ENCODE measurements at places on chromosomes 2 and 18. TPM values are rescaled to one million over a fixed set of nuclear protein-coding genes. Genes with fewer than 3 reads are reported as not detected.

DNA sequence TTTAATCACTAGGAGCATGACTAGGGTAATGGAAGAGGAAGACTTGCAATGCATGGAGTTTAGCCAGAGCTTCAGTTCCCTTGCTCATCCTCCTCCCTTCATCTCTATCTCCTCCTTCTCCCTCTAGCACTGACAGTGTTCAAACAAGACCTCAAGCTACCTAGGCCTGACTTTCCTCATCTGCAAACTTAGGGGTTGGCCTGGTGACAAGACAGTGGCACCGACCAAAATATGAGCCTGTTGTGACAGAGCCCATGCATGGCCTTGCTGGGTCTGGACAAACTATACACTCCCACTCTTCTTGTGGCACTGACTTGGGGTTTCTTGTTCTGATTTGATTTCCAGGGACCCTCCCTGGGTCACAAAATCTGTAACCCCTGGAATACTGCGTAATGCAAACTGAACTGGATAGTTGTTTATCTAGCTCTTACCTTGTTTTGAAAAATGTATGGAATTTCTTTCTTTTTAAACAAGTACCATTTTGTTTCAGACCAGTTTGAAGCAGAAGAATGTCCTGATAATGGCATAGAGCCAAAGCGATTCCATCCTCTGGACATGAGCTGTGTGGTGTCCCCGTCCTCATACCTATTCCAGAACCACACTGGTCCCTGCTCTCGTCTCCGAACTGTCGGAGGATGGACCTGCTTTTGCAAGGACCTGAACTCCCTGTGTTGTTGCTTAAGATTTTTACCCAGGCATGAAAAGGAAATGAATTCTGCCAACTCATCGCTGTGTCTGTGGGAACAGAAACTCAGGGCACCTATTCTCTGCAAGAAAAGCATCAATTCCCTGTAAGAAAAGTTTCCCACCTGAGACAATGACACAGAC lies 33.4 kb upstream of the PPP4R1 start:
- no peak for DNase-seq

- DNase-seq = no peak
Observed at GRCh38 chr2:224378701-224379097, 23.2 kb downstream of the FAM124B start.

The PIKFYVE gene
- polyA plus RNA-seq = 10.5 TPM

DNA sequence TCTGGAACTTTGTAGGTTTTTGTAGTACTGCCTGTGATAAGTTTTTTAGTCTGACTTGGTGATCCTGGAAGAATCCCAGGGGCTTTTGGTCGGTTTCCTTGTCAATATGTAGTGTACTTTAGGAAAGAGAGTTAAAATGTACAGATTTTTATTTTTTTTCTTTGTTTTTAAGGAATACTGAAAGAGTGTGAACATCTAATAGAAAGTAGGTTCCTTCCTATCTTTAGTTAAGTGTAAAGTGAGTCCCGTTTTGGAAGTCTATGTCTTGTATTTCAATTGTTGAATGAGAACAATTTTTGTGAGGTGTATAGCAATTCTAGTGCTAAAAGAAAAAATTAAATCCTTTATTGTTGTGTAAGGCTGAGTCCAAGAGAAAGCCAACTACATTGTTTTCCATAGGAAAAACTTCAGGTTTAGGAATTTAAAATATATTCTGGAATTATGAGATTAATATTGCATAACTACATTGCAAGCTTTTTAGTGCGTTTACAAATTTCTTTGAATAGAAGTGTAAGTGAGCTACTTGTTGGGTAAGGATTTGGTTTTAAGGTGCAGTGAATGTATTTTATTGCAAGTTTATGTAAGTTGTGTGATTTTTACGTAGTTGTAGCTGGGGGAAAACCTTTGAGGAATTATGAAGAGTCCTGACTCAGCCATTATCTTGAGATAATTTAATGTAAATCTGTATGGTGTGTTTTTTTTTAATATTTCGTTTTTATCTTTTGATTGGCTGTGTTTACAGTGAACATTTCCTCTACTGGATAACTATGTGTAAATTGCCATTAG lies 1.7 kb downstream of the VAPA start:
- no peak for DNase-seq

GRCh38 chr2:238517209-238517608 lies 90.5 kb downstream of the ASB1 start:
- no peak for DNase-seq

- no peak for DNase-seq
Observed at GRCh38 chr18:24321071-24321470, 76.6 kb downstream of the OSBPL1A start.

The SLC30A3 gene
- not detected for polyA plus RNA-seq

The TEX261 gene
- 41.9 TPM for polyA plus RNA-seq

The PSTPIP2 gene
- 27.7 TPM for polyA plus RNA-seq

DNA sequence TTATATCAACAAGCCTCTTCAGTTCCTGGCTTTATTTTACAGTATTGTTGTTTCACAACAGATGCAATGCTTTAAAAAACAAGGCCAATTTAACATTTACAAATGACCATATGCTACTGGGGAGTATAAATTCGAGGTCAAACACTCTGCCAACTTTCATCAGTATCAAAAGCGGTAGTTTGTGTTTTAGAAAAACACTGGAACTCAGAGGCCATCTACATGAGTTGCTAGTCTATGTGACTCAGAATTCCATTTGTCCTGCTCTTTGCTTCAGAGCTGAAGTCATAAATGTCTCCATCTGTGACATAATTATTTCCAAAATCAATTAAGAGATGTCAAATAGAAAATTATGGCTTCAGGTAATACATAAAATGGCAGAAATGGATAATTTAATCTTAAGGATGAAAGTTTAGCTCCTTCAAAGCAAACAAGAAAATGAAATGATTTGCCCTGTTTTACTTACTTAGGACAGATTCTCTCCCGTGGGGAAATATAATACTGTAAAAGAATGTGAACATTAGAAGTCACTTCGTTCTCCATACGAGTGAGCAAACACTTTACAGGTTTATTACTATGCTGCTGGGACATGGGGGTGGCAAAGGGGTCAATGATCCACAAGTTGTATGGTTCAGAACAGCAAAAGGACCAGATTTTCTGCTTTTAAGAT lies 3.7 kb downstream of the MEX3C start:
- no peak for DNase-seq

- no peak for DNase-seq
Observed at GRCh38 chr18:36758623-36759022, 70.2 kb downstream of the TPGS2 start.

DNA sequence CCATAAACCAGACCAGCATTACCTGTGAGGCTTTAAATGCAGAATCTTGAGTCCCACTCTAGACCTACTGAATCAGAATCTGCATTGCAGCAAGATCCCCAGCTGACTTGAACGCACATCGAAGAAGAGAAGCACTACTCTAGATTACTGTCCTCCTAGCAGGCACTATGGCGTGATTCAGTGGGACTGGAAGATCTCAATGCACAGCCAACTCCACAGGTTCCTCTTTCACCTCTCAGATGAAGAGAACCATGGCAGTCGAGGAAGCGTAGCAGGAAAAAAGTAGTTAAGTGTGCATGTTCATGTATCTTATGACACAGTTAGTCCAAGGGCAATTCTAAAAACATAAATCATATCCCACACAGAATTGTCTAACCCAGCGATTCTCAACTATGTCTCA lies 97.4 kb downstream of the STK39 start:
- no peak for DNase-seq

DNA sequence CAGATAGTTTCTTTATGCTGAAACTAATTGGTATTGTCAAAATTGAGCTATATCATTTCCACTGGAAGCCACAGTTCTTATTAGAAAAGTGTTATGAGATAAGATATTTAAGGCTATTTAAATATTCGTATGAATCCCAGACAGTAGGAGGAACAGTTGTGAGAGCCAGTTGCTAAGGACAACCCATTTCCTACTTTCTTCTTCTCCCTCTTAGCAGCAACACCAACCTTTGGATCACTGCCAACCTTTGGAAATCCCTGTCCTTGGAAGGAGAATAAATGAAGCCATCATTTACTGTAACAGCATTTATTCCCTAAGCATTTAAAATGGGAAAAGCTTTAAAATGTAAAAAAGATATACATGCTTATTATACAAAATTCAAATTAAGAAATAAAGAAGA lies 85.8 kb downstream of the PLCL1 start:
- DNase-seq = no peak

The C2orf72 gene
- not detected for polyA plus RNA-seq

GRCh38 chr18:32450026-32450691 lies 20.5 kb downstream of the GAREM1 start:
- no peak for DNase-seq

DNA sequence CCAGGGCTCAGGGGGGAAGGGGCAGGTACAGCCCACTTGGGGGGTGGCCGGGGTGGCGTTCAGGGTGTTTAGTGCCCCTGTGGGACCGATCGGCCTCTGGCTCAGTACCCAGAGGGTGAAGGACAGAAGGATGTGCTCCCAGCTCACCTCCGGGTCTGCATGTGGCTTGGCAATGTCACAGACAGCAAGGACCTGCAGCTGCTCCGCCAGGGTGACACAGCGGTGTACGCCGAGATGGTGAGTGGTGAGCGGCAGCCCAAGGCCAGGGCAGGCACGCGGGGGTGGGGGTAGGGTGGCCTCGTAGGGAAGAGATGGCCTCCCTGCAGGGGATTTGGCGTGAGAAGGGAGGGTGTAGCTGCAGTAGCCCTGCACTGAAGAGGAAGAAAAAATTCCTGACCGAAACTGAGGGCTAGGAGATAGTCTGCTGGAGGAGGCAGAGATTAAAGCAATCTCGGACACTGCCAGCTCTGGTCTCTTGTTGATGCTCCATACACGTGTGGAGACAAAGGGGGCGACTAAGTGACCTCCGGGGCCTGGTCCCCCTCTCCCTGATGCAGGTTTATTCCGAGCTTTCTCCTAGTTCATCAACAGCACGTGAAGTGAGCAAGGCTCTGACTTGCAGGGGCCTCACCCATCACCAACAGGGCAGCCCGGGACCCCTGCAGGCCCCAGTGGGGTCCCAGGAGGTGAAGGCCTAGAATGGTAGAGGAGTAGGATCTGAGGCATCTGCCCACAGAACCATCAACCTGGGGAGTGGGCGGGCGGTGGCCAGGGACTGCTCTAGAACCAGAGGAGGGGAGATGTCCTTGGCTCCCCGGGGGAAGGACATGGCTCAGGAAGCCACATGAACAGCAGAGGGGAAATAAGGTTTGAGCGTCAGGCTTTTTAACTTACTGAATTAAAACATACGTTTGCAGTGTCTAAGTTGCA lies 45.4 kb downstream of the FER1L5 start:
- DNase-seq = no peak

DNA sequence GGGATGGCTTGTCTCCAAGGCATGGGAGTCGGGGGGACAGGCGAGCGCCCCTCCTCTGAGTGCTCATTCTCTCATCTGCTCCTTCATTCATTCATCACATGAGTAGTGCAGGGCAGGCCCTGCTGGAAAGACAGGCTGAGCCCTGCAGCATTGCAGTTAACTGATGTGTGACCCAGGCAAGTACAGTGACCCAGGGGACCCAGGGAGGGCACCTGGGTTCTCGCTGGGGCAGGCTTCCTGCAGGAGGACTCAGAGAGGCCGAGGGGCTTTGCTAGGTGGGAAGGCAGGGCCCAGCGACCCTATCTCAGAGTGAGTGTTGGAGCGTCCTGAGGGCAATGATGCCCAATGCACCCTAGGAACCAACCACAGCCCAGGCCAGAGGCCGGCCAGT lies 30.6 kb downstream of the HJURP start:
- DNase-seq = no peak

DNA sequence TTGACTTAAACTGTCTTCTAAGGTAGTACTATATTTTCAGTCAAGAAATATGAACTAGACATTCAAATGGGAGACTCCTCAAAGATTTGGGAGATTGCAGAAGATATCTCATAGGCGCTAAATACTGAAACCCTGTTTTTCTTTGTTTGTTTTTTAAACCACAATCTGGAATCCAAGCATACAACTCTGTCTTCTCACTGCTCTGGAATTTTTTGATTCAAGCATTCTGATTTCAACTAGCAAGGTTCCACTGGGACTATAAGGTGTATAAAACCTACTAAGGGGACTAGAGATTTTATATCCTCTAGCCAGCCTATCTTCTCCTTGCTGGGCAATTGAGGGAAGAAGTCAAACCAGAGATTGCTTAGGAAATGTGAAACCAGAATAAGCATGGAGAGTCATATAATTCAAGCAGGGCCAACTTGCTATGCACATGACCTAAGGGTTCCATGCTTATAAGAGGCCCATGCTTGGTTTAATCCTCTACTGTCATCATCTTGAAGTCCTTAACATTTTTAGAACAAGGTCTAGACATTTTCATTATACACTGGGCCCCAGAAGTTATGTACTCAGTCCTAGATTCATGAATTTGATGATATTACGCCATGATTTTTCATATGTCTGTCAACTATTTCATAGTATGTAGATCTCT lies 405.5 kb downstream of the PARD3B start:
- DNase-seq = no peak

DNA sequence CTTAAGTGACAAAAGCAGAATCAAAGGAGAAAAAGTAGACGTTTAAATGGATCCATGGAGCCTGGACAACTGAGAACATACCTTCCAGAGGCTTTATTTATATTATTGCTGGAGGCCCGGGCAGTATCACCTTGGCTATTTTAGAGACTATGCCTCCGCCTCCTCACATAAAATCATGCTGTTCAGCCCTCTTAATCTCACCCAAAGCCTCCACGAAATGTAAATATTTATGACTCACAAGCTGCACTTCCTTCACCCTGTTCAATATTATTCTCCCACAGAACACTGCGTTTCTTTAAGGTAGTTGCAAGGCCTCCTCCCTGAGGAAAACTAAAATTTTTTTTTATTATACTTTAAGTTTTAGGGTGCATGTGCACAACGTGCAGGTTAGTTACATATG lies 478.6 kb upstream of the ACVR2A start:
- DNase-seq = no peak

The HOXD4 gene
- polyA plus RNA-seq = not detected

DNA sequence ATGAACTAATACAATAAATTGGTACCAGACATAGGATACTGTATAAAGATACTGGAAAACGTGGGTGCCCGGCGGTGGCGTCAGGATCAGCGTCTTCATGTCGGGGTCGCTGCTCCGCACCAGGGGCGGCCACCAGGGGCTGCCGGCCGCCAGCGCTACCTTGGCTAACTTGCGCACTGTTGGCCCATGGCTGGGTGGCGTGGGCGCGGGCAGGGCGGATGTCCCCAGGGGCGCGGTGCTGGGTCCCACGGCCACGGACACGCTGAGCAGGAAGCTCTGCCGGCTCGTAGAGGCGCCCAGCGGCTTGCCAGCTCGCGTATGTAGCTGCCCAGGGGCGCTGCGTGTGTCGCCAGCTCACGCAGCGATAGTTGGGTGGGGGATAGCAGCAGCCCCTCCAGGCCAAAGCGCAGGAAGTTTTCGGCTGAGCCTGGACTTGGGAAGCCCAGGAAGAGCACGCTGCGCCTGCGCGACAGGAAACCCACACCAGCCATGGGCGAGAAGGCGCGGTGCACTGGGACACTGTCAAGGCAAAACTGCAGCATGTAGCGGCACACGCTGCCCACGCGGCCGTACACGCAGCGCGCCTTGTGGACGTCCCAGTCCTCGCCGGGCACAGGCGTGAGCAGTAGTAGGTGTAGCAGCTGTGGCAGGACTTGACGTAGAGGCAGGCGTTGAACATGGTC lies 299.9 kb downstream of the CCDC74A start:
- no peak for DNase-seq

DNA sequence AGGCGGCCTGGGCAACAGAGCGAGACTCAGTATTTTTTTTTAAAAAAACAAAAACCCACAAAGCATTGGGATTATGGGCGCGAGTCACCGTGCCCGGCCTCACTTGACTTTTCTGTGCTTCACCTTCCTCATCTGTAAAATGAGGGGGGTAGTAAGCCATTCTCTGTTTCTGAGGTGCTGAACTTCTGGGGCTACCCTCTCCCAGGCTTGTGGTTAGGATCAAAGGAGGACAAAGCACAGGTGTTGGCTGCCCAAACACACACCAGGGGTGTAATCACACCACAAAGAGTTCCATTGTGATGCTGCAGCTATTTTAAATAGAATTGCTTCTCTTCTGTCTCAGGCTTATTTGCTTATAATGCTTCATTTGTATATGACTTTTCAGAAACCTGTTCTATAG lies 35.8 kb upstream of the INHBB start:
- no peak for DNase-seq
